Osteoblast (primary cell): ENCODE measurements at places on chromosomes 7 and 10.

- peak; percentile 79 for DNase-seq
Measured at GRCh38 chr10:63611078-63611477, 89.9 kb downstream of the REEP3 start.

DNA sequence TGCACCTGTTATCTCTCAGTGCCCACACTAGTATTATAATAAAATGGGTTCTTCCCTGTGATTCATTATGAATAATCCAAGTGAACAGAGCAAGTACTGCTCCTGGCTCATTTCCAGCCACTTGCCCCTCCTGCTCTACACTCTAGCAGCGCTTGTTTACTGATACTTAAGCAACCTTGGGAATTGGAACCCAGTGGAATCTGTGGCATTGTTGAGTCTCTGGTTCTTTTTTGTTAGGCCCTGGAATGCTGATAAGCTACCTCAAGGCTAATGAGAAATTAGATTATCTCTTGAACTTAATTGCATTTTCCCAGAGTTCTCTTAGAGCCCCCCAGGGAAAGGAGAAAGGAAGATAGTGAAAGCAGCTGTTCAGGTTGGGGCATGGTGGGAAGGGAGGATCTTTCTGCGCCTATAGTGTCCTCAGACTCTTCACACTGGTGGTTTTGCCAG lies 34.0 kb downstream of the PRKAR2B start:
- peak; percentile 21 for DNase-seq

GRCh38 chr7:15925608-15926007 lies 239.1 kb upstream of the MEOX2 start:
- DNase-seq = no peak

DNA sequence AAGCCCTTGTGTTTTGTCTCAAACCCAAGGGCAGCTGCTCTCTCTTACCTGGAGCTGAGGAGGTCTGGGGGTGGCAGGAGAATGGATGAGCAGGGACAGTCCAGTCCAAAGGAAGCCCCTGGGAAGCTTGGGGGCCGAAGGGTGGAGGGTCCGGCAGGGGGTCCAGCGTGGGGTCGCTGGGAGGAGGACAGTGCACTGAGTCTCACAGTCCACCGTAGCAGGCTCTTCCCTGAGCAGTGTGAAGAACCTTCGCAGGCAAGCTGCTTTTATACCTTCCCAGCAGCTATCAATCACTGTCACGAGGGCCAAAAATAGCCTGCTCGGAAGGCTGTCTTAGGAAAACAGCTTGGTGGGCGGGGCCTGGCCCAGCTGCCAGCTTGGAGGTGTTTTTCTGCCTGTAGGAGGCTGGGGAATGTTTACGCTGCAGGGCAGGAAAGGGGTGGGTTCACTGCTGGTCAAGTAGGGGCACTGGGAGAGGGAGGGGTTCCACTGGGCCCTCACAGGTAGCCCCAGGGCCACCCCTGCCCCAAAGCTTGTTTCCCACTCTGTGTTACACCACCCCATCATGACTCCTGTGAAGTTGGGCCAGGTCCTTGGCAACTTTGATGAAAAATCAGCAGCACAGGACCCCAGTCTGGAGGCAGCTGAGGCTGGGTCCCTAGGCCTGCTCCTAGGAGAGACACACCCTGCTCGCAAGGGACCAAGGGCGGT lies at the start of gene DEPP1:
TSS of gene DEPP1 (minus strand) at position 240 of the 711 bp plus-strand sequence. CDS start 779 bp downstream, outside the sequence.
- peak; percentile 94 for DNase-seq

DNA sequence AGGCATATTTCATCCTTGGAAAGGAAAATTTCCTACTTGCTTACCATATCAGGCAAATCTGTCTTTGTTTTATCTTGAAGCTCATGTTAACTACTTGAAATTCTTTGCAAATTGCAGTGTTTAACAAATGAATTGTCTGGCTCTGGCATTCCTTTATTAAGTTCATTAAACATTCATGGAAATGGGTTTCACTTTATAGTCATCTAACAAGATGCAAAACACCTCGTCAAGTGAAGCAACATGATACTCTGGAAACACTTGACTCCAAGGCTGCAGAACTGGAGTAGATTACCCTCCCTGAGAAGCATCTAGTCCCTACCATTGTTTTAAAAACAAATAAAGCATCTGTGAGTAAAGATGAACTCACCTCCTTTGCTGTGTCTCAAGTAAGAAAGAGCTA lies 1086.9 kb downstream of the NRG3 start:
- DNase-seq = no peak

DNA sequence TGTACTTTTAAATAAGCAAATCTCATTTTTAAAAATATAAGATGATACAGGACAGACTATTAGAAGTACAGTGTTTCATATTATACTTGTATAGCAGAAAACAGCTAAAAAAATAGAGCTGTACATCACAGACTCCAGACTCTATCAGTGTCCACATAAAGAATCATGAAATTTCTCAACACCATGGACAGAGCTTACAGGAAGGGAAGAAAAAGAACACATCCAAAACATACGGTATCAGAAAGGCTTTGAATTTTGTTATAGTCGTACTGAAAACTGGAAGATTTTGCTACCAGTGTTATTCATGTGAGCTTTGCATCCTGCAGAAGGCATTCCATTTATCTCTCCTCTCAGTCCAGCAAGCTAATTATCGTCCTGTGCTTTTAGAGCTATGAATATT lies 183.2 kb upstream of the PTPRZ1 start:
- DNase-seq = no peak

GRCh38 chr10:11011436-11011835 lies 6.2 kb upstream of the CELF2 start:
- DNase-seq = peak; percentile 58

DNA sequence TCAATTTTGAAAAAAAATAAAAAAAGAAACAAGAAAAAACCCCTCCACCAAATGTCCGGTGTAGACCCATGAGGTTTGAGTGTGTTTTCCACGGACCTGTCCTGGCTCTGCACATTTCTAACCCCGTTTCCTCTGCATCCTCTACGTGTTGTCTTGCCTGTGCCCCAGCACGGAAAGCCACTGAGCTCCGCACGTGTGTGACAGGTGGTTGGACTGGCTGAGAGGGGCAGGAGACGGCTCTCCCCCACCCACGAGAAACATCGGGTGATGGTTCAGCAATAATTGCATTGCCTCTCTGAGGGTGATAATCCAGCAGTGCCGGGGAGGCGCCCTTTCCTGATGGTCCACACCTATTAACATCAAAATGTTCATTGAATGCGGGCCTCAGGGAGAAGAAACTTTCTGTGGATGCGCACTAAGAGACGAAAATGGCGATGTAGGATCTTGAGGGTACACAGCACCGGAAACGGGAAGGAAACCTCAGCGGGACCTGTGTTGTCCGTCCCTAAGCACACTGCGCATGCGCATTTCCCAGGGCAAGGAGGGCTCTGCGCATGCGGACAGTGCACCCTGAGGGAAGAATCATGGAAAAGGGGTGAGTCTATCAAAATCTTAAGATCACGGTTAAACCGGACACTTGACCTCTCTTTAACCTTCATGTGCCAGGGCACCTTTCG lies 470.1 kb upstream of the ADARB2 start:
- DNase-seq = no peak

DNA sequence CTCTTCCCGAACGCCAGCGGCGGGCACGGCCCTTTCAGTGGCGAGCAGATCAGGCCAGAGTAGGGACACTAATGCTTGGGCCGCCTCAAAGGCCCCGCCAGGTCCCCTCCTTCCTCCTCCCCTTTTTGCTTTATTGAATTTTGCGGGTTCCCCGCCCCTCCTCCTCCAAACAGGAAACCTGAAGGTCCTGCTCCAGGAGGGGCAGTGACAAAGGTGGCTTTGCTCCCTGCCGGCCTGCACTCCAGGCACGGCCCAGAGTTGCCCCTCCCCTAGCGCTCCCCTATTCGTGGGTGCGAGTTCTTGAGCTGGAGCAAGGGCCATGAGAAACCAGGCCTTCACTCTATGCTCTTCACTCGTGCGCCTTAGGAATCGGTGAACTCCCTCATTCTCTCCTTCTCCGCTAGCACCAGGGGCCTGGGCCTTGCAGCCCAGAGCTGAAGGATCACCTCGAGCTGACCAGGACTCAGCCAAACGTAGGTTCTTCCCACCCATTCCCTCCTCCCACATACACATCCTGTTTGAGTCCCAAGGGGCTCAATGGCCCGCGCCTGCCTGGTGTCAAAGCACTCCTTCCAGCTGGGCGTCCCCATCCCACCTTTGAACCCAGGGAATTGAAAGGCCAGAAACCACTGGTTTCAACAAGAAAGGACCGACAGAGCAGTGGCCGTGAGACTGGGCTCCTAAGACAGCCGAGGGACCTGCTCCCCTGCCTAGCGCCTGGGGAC lies 619 bp upstream of the HOXA6 start:
- peak; percentile 92 for DNase-seq
